T-helper 2 cell treated with Interferon-gamma antibody and Interleukin-4, amounts not matched to agents 5 μg/mL and 100 μg/mL, for 36 hours (primary cell): ENCODE measurements at places on chromosomes 3 and 15.
A peak's percentile ranks its signal among the peaks of the same experiment; 100 is the strongest.

DNA sequence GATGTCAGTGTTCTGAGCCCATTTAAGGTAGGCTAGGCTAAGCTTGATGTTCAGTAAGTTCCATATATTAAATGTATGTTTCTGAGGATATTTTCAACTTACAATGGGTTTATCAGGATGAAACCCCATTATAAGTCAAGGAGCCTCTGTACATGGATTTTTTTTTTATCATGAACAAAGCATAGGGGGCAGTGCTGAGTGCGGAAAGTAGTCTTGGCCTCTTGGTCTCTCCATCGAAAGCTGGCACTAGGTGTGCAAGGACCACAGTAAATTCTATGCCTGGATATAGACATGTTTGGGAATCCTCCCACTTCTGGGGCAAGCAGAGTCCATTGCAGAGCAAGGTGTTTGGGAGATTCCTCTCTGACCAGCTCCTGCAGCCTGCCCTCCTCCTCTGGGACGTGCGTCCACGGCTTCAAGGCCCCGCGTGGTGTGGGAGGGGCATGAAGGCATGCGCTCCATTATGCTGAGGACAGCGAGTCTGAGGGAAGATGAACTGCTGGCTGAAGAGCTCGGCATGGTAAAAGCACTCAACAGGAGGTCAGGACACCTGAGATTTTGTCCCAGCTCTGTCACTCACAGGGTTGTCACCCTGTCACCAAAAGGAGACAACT lies 122.9 kb upstream of the LIPC start:
- H3K36me3 ChIP-seq = no peaks in the 10 kb centered on the region
- DNase-seq = no peak
- no peaks in the 10 kb centered on the region for H3K27me3 ChIP-seq

- no peaks in the 10 kb centered on the region for H3K36me3 ChIP-seq
- no peak overlapping the region for H3K4me3 ChIP-seq
- H3K27me3 ChIP-seq = no peaks in the 10 kb centered on the region
- no peaks in the 10 kb centered on the region for H3K4me1 ChIP-seq
These were observed 55.8 kb upstream of the MINAR1 start for GRCh38 chr15:79376383-79376782.

DNA sequence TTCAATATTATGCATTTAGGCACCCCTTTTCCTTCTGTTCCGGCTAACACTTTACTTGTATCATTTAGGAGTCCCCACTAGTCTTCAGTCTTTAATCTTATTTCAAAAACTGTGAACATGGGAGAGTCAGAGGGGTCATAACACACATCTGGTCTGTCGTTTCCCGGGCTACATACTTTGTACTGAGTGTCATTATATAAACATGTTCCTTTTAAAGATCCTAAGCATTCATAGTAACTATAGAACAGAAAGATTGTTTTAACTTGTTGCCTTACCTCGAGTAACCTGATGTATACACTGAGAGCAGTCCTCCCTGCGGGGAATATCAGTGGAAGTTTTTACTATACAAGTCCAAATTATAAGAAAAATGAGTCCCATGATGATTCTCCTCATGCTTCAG lies 78.2 kb upstream of the VEPH1 start:
- H3K27ac ChIP-seq = no peak overlapping the region
- DNase-seq = no peak
- no peaks in the 10 kb centered on the region for H3K36me3 ChIP-seq
- H3K4me1 ChIP-seq = no peaks in the 10 kb centered on the region

DNA sequence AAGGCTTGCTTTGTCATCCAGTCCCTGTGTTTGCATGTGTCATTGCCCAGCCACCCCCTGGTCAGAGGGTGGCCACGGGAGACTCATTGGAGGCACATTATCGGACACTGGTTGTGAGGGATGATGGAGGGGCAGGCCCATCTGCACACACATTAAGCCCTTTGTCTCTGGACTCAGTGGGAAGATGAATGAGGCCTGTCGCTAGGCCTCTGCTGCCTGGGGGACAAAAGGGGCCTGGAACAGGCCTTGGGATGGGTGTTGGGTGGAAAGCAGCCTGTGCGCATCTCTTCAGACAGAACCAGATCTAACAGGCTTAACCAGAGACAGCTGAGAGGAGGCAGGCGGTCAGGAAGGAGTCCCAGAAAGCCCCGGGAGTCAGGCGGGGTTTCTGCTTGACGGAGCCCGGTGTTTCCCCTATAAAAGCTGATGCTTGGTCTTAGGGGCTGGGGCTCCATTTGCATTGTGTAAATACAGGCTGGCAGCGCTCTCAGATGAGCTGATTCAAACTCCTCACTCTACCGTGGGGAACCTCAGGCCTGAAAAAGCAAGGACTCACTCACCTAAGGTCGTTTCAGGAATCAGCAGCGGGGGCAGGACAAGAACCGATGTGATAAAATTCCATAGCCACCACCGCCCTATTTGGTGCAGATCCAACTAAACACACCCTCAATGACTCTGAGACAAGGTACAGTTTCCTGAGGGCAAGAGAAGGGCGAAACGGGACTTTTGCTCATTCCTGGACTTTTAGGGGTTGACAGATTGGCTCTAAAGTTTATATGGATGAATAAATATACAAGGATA lies 17.1 kb upstream of the SKIC8 start:
- H3K4me3 ChIP-seq = no peak overlapping the region
- no peaks in the 10 kb centered on the region for H3K36me3 ChIP-seq
- H3K27me3 ChIP-seq = no peaks in the 10 kb centered on the region
- DNase-seq = no peak

- H3K4me3 ChIP-seq = no peak overlapping the region
- no peak overlapping the region for H3K27ac ChIP-seq
- no peaks in the 10 kb centered on the region for H3K4me1 ChIP-seq
- no peaks in the 10 kb centered on the region for H3K36me3 ChIP-seq
- peaks cover 2% of the 10 kb centered on the region for H3K27me3 ChIP-seq
These were observed 73.5 kb downstream of the EDEM1 start for GRCh38 chr3:5260992-5261501.

- H3K27me3 ChIP-seq = no peaks in the 10 kb centered on the region
- no peak for DNase-seq
- no peak overlapping the region for H3K27ac ChIP-seq
- H3K4me1 ChIP-seq = no peaks in the 10 kb centered on the region
- no peaks in the 10 kb centered on the region for H3K36me3 ChIP-seq
These were observed 42.6 kb upstream of the TMCO5A start for GRCh38 chr15:37891766-37892368.

DNA sequence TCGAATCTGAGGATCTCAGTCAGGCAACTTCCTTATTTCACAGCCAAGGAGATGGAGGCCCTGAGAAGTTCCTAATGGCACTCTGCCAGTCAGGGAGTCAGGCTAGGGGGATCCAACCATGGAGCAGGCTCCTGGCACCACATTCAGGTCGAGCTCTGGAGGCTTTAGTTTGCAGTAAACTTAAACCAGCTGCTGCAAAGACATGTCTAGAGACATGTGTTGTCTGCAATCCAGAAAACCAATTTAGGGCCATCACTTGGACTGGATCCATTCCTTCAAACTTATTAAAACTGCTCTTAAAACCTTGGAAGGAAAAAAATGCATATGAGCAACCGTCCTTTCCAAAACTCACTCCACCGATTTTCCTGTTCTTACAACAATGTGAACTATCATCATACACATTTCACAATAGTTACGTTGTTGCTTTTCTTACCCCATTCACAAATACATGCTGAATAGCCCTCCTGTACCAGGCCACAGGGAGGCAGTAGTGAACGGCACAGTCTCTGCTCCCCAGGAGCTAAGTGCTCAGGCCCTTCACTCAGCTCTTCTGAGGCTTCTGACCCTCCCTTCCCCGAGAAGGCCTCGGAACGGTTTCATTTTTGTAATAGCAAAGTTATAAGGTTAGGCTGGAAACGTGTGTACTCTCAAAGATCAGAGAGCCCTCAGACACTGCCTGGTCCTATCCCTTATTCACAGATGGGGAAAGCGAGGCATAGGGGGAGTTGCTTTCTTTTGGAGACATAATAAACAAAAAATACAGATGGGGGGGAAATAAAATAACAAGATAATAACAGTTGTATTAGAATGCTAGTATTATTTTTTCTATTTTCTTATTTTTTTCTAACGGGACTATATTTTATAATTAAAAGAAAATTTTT lies 20.1 kb downstream of the RFT1 start:
- H3K36me3 ChIP-seq = peaks cover 33% of the 10 kb centered on the region
- H3K4me1 ChIP-seq = peaks cover 28% of the 10 kb centered on the region
- DNase-seq = peak; percentile 63
- H3K27ac ChIP-seq = peak overlapping the region; percentile 95
- peak overlapping the region; percentile 80 for H3K4me3 ChIP-seq

- H3K27me3 ChIP-seq = no peaks in the 10 kb centered on the region
- H3K4me1 ChIP-seq = peaks cover 59% of the 10 kb centered on the region
- DNase-seq = no peak
- peaks cover 56% of the 10 kb centered on the region for H3K36me3 ChIP-seq
- H3K27ac ChIP-seq = peak overlapping the region; percentile 94
- peak overlapping the region; percentile 99 for H3K4me3 ChIP-seq
These were observed 3.3 kb downstream of the PKM start for GRCh38 chr15:72227720-72228119.
